ENCODE measurements at places on chromosomes 5 and 9.

- no peak within 1 kb of the TSS for H3K4me3 ChIP-seq
- peaks cover 32% of the 10 kb centered on the region for H3K27me3 ChIP-seq
- H3K36me3 ChIP-seq = peaks cover 53% of the 10 kb centered on the region
- peaks cover 6% of the 10 kb centered on the region for H3K4me1 ChIP-seq
These were observed at the start of gene PCDHGC5 for GRCh38 chr5:141488591-141489561. PCDHGC5 (plus strand) TSS chr5:141489081; CDS start chr5:141489241, 160 bp downstream.

DNA sequence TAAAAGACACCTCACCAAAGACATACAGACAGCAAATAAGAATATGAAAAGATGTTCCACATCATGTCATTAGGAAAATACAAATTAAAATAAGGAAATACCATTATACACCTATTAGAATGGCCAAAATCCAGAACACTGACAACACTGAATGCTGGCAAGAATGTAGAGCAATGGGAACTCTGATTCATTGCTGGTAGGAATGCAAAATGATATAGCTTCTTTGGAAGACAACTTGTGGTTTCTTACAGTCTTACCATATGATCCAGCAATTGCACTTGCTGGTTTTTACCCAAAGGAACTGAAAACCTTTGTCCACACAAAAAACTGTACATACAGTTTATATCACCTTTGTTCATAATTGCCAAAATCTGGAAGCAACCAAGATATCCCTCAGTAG lies 6.5 kb downstream of the TMEM161B start:
- no peaks in the 10 kb centered on the region for H3K27me3 ChIP-seq
- DNase-seq = no peak
- peaks cover 3% of the 10 kb centered on the region for H3K4me1 ChIP-seq

- H3K36me3 ChIP-seq = no peaks in the 10 kb centered on the region
- H3K4me3 ChIP-seq = no peak overlapping the region
- no peaks in the 10 kb centered on the region for H3K27me3 ChIP-seq
- no peak overlapping the region for H3K27ac ChIP-seq
- DNase-seq = no peak
These were observed 1132.7 kb downstream of the CDH9 start for GRCh38 chr5:25905646-25906045.

- H3K4me3 ChIP-seq = no peak overlapping the region
- no peak overlapping the region for H3K27ac ChIP-seq
- H3K36me3 ChIP-seq = no peaks in the 10 kb centered on the region
- DNase-seq = no peak
- no peaks in the 10 kb centered on the region for H3K27me3 ChIP-seq
- peaks cover 19% of the 10 kb centered on the region for H3K4me1 ChIP-seq
These were observed 77.8 kb upstream of the SPIN1 start for GRCh38 chr9:88310310-88310980.

GRCh38 chr5:169686137-169686536 lies 49.1 kb downstream of the DOCK2 start:
- H3K36me3 ChIP-seq = no peaks in the 10 kb centered on the region
- DNase-seq = no peak
- H3K27ac ChIP-seq = no peak overlapping the region
- no peaks in the 10 kb centered on the region for H3K4me1 ChIP-seq

- H3K4me1 ChIP-seq = peaks cover 9% of the 10 kb centered on the region
- H3K27ac ChIP-seq = no peak overlapping the region
- H3K36me3 ChIP-seq = peaks cover 9% of the 10 kb centered on the region
- no peak for DNase-seq
These were observed 43.0 kb downstream of the STRBP start for GRCh38 chr9:123225374-123225813.

GRCh38 chr5:149211566-149211965 lies 60.1 kb upstream of the AFAP1L1 start:
- H3K4me3 ChIP-seq = no peak overlapping the region
- no peak overlapping the region for H3K27ac ChIP-seq
- H3K36me3 ChIP-seq = no peaks in the 10 kb centered on the region
- peaks cover 8% of the 10 kb centered on the region for H3K4me1 ChIP-seq
- peaks cover 5% of the 10 kb centered on the region for H3K27me3 ChIP-seq

Data from type B pancreatic cell (in vitro differentiated cells).